ENCODE measurements at places on chromosomes 2 and 18.

DNA sequence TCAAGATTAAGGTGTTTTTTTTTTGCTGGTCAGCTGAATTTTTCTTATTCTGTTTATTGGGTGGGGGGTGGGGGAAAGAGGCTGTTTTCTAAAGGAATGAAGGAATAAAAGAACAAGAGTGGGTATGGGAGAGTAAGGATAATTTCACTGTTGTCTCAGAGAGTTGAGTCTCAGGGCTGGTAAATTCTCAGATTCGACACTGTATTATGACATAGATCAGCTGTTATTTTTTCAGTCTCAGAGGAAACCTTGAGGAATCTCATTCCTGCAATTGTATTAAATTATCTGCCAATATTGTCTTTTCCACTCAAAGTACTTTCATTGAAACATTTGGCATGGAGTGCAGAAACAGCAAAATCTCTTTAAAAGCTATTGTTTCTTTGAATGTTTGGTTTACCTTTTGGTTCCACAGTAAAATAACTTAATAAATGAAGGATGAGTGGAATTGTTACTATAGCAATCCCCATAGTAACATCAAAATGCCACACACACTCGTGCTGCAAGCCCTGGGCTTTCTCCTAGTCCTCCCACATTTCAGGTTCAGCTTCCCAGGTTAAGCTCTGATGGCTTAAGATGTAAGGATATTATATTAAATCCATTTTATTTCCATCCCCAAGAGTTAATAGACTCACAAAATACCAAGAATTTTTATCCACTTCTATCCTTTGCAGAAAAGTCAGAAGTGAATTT is 478.7 kb upstream of the TCF4 start:
- no peak for DNase-seq

GRCh38 chr2:207673431-207673830 is 38.0 kb upstream of the CCNYL1 start:
- DNase-seq, result no peak

- DNase-seq, result peak; percentile 87
These were observed 91.6 kb downstream of the TMX3 start for GRCh38 chr18:68623342-68623741.

DNA sequence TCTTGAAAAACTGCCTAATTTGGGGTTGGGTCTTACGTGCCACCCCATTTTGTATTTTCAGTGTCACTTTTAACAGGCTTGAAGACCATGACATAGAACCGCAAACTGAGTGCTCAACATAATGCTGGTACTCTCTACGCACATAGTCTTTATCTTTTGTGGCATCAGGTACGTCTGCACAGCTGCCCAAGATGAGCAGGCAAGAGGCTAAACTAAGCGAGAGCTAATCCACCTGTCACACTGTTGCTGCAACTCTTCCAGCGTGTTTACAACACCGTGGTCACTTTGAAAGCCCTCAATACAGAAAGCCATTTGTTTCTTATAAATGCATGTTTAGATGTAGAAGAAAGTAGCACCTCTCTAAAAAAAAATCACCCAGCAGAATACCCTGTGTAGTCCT is 270.0 kb upstream of the TCF4 start:
- no peak for DNase-seq

DNA sequence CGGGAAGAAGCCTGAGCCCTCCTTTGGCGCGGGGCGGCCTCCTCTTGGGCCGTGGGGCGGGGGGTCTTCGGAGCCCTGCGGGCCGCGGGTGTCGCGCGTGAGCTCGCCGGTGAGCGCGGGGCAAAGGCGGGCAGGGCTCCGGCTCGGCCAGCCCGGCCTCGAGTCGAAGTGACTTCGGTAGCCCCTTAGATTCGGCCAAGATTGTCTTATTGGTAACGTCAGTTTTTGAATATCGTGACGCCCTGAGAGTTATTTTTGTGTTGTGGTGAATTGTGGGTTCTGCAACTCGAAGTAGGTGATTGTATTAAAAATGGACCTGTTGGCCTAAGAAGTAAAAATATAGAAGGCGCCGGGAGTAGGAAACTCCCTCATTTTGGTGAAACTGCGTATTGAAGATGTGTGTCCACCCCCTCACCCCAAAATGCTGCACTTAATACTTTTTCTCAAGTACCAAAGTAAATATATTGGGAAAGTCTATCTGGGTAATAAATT is 669 bp downstream of the MARCHF7 start:
- no peak for DNase-seq

DNA sequence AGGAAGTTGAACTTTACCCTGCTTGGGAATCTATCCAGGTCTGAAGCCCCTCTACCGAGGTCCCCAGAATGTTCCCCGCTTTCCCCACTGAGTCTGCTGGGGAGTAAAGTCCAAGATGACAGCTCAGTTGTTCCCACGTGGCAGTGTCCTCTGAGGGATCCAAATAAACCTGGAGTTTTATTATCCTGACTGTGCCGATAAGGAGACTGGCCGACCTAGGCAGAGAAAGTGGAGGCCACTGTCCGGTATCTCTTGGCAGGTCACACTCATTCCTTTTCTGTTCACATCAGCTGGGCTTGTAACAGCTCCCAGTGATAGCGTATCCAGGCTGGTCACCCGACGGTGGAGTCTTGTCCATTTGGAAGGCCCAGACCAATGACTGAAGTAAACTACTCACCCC is 27.5 kb upstream of the C18orf32 start:
- no peak for DNase-seq

All from D721Med (cell line).